NCI-H187 (cell line): ENCODE measurements at places on chromosomes 16 and 17.
A peak's percentile ranks its signal among the peaks of the same experiment; 100 is the strongest.

- no peak for DNase-seq
Measured at GRCh38 chr17:57902117-57902799, 52.4 kb upstream of the MRPS23 start.

GRCh38 chr17:915538-916201, 63.9 kb downstream of the NXN start:
- peak; percentile 63 for DNase-seq

DNA sequence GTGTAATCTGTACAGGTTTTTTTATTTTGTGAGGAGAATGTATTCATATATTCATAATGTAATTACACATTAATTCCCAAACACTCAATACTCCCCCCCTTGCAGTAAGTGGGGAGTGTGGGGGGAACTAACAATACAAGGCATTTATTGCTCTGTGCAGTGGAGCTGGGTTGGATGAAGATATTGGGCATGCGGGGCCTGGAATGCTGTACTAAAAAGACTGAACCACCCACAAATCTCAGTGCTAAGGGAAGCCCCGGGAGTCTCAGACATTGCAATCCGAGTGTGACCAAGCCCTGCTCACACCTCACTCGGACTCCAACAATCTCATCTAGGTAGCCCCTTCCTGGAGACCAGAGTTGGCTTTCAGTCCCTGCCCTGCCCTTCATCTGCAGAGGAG, 6.0 kb downstream of the PLLP start:
- DNase-seq = no peak

DNA sequence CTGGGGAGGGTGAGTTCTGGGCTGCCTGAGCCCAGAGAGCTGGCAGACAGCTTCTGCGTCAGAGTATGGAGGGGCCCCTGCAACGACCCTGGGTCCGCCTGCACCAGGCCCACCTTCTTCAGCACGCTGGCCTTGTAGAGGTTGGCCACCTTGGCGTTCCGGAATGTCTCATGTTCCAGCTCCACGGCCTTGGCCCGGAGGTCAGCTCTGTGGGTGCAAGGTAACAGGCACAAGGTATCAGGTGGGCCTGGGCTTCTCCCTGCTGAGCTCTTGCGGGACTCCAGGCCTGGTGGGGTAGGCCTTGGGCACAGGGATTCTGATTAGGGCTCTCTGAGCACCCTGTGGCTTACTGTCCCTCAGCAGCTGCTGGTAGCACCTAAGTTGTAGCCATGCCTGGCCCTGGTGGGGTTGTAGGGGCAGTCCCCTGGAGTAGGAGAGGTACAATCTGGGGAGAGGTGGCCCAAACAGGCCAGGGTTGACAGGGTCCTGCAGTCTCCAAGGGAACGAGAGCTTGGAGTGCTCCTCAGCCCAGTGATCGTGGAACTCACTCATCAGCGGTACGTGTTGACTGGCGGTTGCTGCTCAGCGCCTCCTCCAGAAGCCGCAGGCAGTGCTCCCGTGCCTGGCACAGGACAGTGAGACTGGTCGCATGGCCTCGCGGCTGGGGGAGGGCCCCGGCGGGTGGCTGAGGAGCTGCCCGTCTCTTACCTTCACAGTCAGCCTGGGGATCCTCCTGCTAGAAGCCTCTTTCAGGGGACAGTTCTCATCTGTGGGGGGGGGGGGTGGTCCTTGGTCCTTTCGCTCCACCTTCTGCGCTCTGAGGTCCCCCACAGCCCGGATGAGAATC, 2.9 kb upstream of the SMIM5 start:
- no peak for DNase-seq

- DNase-seq = no peak
Measured at GRCh38 chr16:19660432-19660831, 57.6 kb downstream of the KNOP1 start.

- no peak for DNase-seq
Measured at GRCh38 chr17:57727630-57728175, 17.4 kb downstream of the CCDC182 start.

DNA sequence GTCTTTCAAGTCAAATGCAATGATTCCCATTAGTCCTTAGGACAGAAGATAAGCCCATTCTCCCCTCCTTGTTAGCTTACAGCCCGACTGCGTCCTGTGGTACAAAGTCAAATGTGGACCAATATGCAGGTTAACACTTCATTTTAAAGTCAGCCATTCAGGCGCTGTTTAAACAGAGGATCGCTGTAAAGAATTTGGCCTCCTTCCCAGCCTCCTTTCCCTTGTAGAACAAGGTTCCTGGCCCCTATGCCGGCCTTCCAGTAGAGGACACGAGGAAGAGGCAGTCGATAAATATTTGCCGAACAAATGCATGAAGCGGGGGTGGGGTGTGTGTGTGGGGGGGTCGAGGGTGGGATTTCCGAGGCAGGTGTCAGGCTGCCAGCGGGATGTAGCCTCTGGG, 4.3 kb downstream of the SDK2 start:
- DNase-seq = no peak

DNA sequence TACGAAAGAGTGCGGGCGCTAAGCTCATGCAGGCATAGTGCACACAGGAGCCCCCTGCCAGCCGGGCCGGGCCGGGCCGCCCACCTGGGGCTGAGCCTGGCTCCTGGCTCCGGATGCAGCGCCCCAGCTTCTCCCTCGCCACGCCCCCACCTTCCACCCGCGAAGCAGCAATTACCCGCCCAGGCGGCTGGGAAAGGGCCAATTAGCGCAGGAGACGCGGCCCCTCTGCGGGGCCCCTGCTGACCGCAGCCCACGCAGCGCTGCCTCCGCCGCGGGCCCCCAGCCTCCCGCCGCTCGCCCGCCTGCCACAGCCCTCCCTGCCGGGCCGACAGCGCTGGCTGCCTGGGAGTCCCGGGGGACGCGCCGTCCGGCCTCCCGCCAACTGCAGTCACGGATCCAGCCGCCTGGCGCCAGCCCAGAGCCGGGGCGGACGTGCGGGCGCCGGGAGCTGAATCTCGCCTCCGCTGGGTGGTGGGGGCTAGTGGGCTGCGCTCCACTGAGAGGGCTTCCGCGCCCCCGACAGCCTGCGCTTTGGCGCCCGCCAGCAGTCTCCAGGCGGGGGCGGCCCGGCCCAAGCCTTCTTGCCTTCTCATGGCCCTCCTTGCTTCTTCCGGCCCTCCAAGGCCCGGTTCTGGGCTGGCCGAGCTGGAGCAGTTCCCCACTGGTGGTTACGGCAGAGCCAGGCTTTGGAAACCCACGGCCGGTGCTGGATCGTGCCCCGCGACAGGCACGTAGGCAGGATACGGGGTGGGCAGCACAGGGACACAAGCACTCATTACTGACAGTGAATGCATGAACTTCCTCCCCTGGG, 14.9 kb upstream of the CBFB start:
- DNase-seq = no peak

DNA sequence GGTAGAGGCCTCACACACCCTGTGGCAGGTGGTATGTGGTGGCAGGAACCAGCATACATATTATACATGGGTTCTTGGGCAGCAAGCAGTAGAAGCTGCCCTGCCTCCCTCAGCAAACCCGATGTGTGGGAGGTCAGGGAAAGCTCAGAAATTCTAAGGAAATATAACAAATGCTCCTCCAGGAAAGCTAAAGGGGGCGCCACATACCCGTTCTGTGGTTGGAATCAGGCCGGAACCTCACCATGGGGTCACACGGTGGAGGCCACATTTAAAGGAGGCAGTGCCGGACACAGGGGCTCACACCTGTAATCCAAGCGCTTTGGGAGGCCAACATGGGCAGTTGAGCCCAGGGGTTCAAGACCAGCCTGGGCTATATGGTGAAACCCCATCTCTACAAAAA, 12.4 kb upstream of the KATNB1 start:
- DNase-seq = no peak

GRCh38 chr16:76729525-76729924, 452.3 kb downstream of the CNTNAP4 start:
- no peak for DNase-seq

GRCh38 chr17:80252871-80253270, 7.8 kb upstream of the RNF213 start:
- peak; percentile 52 for DNase-seq

- DNase-seq = no peak
Measured at GRCh38 chr17:28926366-28926765, 23.5 kb upstream of the DHRS13 start.

DNA sequence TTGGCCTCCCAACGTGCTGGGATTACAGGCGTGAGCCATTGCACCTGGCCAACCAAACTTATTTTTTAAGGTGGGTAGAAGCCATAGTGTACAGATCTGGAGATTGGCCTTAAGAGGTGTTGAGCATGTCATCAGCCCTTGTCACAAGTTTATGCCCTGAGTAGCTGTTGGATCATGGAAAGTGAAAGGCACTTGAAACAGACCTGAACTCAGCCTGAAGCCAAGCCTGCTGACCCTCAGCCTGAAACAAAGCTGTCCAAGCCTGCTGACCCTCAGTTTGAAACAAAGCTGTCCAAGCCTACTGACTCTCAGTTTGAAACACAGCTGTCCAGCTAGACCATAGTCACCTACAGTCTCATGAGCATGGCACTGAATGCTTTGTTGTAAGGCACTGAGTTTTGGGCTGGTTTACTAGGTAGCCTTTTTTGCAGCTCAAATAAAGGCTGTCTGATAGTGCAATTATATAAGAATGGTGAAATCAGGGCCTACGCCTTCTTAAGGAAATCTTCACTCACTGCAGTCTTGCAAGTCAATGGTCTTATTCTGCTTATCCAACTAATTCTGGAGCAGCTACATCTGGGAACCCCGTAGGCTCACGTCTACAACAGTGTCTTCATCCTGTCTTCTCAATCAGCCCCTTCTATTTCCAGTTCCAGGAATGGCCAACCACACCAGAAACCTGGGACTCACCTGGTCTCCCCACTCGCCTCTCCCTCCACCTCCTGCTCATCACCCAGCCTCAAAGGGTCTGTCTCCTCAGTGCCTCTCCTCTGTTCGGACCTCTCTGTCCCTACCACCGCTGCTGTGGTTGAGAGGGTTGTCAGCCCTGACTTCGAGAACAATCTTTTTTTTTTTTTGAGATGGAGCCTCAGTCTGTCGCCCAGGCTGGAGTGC, 2.9 kb upstream of the NPIPB15 start:
- no peak for DNase-seq

GRCh38 chr16:86285421-86285820, 224.9 kb upstream of the FOXF1 start:
- no peak for DNase-seq

- DNase-seq = no peak
Measured at GRCh38 chr16:270381-271255, 5.1 kb downstream of the RGS11 start.

DNA sequence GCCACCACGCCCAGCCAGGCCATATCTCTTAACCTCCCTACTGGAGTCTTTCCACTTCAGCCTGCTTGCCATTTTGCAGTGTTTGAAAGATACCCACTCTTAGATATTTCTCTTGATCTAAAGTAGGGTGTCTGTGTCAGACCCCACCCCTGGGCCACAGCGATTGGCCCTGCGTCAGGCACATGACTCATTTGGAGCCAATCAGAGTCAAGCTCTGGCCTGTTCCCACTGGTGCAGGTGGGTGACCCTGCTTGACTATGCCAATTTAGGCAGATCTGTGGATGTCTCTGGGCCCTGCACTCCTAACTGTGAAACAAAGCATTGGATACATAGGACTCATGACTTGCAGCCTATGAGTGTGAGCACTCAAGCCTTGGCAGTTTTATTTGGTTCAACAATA, 27.6 kb downstream of the FOXL1 start:
- DNase-seq = no peak

GRCh38 chr17:36085765-36086164, 4.2 kb downstream of the CCL3 start:
- DNase-seq = no peak

DNA sequence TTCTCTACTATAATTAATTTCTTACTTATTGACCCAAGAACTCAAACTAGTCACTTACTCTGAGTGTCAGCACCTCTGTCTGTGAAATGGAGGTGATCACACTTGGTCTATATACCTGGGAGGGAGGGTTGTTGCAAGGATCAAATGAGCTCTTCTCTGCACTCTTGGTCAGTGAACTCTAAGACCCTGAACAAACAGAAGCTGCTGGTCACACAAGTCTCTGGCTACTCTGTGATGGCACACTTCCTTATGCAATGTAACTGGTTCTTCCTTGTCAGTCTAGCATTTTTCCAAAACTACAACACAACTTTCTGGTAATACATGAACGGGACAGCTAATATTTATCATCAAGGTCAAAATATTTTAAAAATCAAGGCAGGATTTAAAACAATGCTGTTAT, 40.7 kb downstream of the GNA13 start:
- DNase-seq = no peak

GRCh38 chr16:88686062-88686438, 257 bp downstream of the SNAI3 start:
- DNase-seq = peak; percentile 46

DNA sequence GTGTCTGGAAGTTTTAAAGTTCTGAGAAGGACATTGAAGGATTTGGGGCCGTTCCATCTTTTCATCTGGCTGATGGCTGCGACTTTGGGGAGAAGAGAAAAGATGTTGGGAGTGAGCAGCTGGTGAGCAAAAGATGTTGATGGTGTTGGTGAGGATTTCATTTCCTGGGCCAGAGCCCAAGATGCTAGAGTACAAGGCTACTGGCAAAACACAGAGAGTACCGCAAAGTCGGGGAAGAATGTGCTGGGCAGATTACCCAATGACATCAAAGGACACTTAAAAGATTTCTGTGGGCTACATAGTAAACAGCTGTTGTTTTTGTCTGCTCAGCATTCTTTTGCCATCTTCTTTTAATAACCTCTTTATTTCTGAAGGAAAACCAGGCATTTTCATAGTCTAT, 49.4 kb upstream of the GAS7 start:
- DNase-seq = no peak

DNA sequence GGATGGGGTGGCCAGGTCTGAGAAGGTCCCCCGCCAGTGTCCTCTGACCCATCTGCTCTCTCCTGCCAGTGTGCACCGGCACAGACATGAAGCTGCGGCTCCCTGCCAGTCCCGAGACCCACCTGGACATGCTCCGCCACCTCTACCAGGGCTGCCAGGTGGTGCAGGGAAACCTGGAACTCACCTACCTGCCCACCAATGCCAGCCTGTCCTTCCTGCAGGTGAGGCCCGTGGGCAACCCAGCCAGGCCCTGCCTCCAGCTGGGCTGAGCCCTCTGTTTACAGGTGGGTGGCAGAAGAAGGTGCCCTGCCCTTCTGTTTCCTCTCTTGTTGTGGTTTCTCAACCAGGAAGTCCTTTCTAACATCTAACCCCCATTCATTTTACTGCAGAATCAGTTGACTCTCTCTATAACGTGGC, 7.1 kb downstream of the ERBB2 start:
- DNase-seq = no peak

DNA sequence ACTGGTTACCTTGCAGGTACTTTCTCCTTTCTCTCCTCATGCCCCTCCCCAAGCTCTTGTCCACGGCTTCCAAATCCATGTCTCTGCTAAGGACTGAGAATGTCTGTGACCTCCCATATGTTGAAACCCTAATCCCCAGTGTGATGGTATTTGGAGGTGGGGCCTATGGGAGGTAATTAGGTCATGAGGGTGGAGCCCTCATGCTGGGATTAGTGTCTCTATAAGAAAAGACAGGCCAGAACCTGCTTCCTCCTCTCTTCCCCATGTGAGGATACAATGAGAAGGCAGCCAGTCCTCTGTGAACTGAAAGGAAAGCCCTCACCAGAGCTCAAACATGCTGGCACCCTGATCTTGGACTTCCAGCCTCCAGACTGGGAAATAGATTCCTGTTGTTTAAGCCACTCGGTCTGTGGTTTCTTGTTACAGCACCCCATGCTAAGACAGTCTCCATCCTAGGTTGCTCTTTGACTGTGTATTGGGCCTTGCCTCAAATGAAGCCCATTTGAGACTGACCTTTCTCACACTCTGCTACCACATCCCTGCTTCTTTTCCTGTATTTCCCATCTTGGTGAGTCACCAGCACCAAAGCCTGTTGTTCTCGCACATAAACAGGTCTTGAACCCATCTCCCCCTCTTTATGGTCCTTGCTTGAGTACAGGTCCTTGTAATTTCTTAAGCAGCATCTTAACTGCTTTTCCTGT, 135.0 kb downstream of the CDK5R1 start:
- DNase-seq = no peak
